Activated naive CD4-positive, alpha-beta T cell (primary cell): ENCODE measurements at places on chromosomes 3 and 15.

GRCh38 chr3:146529021-146529420, 15.4 kb downstream of the PLSCR1 start:
- no peak for DNase-seq

DNA sequence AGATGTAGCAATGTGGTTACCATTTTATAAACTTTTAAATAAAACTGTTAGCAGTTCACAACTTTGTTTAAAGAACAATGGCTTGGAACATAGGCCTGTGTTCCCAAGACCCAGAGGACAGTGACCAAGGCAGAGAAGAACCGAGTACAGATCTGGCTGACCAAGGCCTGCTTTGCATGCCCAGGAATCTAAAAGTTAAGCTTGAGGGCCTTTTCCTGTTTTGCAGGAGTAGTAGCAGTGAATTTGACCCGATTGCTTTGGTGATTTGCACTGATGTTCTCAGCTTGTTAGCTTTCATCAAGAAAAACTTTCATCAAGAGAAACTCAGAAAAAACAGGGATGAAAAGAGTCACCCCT, 9.9 kb downstream of the FILIP1L start:
- DNase-seq: no peak

DNA sequence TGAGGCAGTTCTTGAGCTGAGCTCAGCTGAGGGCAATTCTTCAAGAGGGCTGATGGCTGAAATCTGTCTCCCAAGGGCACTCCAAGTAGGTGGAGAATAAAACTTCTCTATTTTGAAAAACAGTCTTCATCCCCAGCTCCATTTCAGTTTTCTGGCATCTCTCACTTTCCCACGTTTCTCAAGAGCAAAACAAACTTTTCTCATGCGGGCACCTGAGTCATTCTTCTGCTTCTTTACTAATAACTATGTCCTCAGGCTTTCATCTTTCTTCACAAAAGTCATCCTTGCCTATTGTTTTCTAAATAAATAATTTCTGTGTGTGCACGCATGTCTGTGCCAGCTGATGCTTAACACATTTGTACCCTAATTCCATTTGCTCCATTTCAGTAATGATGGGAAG, 96.1 kb upstream of the NUDT16 start:
- no peak for DNase-seq

DNA sequence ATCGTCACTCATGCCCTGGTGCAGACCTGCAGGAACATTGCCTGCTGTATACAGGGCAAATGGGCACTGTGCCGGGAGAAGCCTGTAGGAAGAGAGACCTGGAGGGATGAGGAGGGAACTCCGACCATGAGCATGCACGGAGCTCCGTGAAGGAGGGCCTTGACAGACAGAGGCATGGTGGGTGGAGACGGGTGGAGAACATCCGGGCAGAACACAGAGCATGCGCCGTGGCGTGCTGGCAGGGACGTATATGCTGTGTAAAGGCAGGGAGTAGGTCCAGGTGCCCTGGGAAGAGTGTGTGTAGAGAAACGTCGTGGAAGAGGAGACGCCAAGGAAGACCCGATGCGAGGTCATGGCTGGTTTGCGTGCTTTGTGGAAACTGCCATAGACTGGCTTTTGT, 133.0 kb upstream of the FAN1 start:
- no peak for DNase-seq

GRCh38 chr15:33608714-33609113, 297.9 kb downstream of the RYR3 start:
- no peak for DNase-seq

DNA sequence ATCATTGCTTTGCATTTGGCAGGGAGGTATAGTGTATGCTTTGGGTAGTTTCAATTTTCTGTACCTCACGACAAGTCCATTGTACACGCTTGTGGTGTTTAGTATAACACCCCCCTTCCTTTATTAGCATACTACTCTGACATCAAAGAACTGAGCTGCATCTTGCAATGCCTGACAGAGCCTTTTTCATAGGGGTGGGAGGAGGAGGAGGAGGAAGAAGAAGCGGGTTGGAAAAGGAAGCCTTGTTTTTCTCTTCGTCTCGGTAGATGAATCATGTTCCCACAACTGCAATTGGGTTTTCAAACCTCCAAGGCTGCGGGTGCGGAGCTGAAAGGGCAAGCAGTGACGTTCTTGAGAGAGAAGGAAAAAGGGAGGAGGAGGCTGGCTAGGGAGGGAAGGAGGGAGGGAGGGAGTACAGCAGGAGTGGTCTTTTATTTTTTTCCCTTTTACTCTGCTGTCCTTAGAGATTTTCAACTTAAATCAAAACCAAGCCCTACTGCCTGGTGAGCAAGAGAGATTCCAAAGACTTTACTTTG, 175.7 kb downstream of the KLHL25 start:
- no peak for DNase-seq

- no peak for DNase-seq
Observed at GRCh38 chr15:43969802-43970375, 143.1 kb downstream of the WDR76 start.

GRCh38 chr3:85259748-85260147, 301.0 kb downstream of the CADM2 start:
- DNase-seq: no peak

DNA sequence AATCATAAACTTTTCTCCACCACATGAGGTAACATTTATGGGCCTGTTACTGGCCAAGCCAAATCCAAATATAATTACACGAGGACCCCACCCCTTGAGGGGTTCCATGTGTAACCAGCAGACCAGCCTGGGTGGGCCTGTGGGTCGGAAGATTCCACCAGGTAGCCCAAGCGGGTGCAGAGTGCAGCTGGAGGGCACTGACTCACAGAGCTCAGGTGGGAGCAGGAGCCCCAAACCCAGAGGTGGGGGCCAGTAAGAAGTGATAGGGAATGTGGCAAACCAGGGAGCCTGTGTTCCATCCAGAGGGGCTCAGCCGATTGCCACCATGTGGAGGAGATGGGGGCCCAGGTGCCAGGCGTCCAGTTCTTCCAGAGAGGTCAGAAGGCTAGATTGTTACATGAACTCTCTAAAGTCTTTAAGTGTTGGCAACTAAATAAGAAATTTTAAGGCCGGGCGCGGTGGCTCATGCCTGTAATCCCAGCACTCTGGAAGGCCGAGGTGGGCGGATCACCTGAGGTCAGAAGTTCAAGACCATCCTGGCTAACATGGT, 2.6 kb downstream of the GP9 start:
- DNase-seq: no peak

DNA sequence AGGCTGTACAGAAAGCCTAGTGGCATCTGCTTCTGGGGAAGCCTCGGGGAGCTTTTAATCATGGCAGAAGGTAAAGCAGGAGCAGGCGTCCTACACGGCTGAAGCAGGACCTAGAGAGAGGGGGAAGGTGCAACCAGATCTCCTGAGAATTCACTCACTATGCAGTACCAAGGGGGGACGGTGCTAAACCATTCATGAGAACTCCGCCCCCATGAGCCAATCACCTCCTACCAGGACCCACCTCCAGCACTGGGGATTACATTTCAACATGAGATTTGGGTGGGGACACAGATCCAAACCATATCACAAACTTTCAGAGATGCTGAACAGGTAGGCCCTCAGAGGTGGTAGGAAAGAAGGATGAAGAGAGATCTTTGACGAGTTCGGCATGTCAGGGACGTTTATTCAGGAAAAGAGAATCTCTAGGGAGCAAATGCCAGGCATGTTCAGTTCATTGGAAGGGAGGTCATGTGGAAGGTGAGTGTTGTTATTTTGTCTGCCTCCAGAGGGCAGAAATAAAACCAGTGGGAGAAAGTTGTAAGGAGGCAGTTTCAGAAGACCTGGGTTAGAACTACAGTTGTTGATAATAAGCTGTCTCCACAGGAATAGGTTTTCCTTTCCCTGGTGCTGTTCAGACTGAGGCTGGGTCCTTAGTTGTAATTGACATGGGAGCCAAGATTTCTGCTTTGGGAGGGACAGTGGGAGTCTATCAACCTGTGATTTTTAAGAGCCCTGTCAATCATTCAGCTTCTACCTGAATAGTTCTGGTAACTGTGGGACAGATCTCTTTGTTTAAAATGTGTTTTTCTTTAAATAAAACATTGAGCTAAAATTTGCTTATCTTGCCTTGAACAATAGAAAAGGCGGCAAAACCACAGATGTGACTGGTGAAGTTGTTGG, 4.3 kb upstream of the FNDC3B start:
- DNase-seq: no peak

DNA sequence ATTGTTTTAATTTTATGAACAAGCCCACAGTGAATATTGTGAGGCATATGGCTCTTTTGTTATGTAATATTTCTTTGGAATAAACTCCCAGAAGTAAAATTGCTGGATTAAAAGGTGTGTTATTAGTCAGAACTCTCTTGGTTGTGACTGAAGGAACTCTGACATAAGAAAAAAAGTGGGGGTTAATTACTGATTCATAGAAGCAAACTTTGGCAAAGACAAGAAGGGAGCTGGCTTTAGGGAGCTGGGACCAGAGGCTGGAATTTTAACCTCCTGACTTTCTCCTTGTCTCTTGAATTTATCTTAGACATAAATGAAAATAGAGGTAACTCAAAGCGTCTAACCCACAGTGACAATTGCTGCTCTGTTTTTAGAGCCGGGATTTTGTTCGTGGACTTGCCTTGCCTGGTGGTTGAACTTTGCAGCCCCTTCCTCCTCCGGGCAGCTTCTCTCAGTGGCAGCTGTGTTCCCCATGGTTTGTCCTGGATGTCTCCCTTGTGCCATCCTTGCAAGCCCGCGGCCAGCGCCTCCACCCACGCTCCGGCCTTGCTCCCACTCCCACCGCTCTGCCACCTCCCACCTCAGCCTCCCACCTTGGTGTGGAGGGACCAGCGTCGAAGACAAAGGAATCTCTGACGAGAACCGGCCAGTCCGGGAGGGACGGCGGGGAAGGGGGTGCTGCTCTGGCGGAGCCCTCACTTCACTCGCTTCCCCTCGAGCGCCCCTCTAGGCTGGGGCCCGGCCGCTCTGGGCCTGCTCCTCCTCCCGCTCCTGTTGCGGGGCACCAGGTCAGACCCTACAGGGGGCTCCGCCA, 28.0 kb downstream of the ARHGAP31 start:
- no peak for DNase-seq

DNA sequence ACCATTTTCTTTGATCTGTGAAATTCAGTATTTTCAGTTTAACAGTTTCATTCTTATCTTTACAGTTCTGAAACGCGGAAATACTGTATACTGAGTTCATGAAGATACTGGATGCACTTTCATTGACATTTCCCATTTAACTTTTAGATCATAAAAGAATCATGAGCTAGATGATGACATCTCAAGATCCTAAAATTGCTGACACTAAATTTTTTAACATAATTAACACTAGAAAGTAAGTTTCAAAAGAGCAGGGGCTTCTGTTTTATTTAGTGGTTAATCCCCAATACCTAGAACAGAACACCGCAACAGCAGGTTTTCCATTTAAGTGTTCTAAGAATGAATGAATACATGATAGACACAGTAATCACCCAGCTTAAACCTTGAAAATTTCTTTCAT, 54.2 kb downstream of the SHQ1 start:
- DNase-seq: no peak

DNA sequence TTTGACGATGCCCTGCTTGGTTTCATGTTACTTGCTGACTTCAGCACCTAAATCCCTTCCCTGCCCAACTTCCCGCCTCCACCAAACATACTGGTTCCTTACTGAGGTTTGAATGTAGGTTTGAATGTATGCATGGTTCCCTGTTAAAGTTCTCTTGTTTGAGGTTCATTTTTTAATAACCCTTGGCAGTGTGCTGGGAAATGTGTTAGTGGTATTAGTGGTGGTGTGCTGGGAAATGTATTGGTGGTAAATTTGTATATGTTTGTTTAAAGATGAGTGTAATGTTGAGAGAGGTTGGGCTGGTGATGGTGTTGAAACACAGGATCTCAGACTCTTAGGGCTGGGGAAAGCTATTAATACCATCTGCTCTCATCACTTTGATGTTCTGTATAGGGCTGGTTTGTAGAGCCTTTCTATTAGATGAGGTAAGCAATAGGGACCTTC, 392.7 kb downstream of the PTPRG start:
- no peak for DNase-seq

GRCh38 chr15:53224371-53224770, 434.2 kb upstream of the ONECUT1 start:
- DNase-seq: no peak

DNA sequence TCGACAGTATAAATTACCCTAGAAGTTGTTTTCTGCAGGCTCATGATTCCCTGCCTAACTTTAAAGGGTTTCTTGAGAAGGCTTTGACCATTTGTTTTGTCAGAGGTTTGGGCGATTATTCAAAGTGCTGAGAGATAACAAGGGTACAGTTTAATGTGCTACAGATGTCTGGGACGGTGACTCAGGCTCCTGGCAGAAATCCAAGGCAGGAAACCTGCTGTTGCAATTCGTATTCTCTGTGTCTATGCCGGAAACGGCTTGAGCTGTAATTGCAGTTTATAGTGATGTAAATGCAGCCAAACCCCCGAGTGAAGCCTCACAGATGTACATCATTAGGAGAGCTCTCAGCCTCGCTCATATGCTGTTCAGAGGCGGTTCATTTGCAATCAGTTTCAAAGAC, 65.6 kb downstream of the SYNPR start:
- no peak for DNase-seq

- no peak for DNase-seq
Observed at GRCh38 chr15:61106044-61106834, 122.9 kb downstream of the RORA start.

DNA sequence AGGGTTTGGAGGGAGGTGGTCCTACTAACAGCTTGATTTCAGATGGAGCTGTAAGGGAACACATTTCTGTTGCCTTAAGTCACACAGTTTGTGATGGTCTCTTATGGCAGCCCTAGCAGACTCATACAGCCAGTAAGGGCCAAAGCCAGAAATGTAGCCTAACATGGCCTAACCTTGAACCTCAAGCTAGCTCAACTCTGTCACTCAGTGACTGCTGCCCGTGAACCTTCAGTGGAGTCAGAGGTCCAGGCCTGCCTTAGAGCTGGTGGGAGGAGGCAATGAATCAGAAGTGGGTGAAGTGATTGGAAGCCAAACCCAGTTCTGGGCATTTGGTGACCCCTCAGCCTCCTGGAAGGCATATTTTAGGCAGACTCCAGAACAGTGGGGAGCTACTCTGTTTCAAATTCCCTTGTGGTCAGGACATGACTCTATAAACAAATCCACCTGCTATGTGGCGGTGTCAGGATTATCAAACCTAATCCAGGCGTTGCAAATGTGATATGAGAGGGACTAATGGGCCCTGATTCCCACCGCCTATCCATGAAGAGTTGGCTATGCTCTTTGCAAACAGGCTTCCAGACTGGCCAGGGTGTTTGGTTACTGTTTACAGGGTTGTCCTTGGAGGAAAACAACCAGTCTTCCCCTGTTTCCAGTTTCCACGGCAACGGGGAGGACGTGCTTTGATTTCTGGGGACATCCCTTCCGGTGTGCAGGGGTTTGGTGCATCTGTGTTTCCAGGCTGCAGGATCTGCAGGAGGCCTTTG, 105.9 kb upstream of the AGBL1 start:
- DNase-seq: no peak

GRCh38 chr3:167078070-167078622, 302.0 kb downstream of the ZBBX start:
- no peak for DNase-seq

DNA sequence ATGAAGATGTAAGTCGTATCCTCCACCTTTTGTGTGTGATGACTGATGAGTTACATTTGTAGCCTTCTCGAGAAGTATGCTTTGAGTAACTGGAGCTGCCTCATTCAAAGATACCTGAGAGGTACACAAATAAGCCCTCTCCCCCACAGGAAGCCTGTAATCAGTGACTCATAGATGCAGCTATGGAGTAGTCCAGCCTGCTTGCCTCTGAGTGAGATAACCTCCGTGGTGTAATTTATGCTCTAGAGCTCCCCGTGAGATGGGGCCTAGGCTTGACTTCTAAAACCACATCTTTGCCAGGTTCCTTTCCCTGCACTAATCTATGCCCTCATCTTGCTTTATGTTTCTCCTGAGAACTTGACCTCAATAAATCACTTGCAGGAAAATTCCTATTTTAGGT, 291.7 kb downstream of the SUCLG2 start:
- DNase-seq: no peak

- no peak for DNase-seq
Observed at GRCh38 chr3:42267878-42268277, 1.9 kb upstream of the CCK start.
